GM10248 (cell line): ENCODE measurements at places on chromosomes 12 and 14.

- no peak for DNase-seq
These were observed 21.1 kb downstream of the BDKRB2 start for GRCh38 chr14:96225745-96226151.

DNA sequence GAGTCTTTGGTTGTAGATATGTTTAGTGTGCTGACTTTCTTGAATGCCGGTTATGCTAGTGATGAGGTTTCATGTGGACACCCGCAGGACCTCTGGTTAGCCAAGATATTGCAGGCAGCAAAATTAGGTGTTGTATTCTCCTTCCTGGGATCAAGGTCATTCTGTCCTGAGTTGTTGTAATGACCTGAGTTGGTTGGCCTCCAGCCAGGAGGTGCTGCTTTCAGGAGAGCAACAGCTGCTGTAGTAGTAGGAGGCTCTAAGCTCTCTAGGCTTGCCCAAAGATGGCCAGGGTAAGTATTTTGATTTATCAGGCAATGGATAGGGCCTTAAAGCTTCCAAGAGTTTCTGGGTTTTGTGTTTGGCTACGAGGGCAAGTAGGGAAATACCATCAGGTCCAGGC, 56.0 kb upstream of the BDKRB2 start:
- DNase-seq, result no peak

DNA sequence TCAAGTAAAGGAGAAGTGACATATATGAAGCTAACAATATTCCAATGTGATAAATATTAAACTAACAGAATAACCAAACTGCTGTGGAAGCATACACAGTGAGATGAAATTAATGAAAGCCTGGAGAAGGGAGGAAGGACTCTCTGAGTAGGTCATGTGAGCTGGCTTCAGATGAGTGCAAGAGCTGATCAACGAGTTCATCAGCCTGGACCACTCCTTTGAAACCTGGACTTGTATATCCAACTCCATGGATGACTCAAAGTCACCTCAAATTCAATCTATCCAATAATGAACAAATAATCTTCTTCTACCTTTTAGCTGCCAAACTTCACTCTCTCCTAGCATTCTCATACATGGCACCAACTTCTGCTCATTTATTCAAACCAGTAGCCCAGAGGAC, 246.1 kb downstream of the SSPN start:
- no peak for DNase-seq

DNA sequence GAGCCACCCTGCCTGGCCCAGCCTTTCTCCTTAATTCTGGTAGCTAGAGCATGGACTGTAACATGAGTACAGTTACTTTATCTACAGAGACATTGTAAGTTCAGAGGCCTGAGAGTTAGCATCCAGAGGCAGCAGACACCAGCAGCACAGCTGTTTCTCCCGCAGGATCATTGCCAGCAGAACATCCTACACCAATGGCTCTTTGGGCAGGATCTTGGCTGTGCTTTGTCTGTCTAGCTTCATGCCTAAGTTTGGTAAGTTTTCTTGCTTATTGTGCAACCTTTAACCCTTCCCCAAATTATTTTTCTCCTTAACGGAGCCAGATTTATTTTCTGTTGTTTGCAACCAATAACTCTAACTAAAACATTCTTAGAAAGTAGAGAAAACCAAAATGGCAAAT, 21.6 kb downstream of the C12orf71 start:
- DNase-seq, result no peak

DNA sequence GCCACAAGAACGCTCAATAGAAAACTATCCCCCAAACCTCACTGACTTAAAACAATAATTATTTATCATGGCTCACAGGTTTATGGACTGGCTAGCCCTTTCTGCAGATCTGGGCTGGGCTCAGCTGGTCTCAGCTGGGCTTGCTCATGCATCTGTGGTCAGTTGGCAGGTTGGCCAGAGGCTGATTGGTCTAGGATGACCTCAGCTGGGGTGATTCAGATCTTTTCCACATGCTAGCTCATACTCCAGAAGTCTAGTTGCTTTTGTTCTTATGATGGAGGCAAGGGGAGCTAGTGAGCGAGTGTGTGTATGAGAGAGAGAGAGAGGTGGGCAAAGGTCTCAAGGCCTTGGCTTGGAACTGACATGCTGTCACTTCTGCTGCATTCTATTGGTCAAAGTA, 181.2 kb upstream of the NRXN3 start:
- no peak for DNase-seq

GRCh38 chr12:122142857-122143256, 31.2 kb downstream of the IL31 start:
- no peak for DNase-seq

- DNase-seq, result no peak
These were observed 128.5 kb upstream of the ATF1 start for GRCh38 chr12:50635364-50635763.

DNA sequence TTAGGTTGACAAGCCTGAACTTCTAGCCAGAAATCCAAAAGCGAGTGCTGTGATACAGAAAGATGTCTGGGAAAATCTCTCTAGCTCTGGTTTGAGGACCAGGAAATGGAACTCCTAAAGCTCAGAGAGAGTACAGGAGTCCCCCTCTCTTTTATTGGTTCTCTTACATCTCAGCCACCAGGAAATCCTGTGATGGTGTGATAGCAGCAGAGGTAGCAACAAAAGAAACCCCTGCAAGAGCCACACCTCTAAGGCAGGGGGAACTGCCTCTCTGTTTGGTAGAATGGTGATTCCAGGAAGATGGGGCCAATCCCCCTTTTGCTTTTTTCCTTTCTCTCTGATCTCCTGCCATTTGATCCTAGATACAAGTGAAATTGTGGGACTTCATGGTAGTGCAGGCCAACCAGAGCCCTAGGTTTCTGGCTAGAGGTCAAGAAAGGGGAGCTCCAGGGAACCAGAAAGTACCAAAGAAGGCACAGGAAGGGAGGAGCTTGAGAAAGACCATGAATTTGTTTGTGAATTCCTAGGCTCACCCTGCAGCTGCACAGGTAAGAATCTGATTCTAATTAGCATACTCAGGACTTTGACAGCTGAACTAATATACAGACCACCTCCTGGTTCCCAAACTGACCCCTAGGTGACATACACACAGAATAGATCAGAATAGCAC, 88.5 kb downstream of the PAPLN start:
- DNase-seq, result no peak

GRCh38 chr12:19771858-19772257, 332.6 kb downstream of the AEBP2 start:
- no peak for DNase-seq

GRCh38 chr14:64387232-64387781, 846 bp upstream of the MTHFD1 start:
- DNase-seq, result no peak

- DNase-seq, result peak; percentile 70
These were observed 705.1 kb downstream of the MED13L start for GRCh38 chr12:115572440-115572839.

GRCh38 chr14:100389497-100390104, 66.5 kb downstream of the SLC25A47 start:
- DNase-seq, result no peak

DNA sequence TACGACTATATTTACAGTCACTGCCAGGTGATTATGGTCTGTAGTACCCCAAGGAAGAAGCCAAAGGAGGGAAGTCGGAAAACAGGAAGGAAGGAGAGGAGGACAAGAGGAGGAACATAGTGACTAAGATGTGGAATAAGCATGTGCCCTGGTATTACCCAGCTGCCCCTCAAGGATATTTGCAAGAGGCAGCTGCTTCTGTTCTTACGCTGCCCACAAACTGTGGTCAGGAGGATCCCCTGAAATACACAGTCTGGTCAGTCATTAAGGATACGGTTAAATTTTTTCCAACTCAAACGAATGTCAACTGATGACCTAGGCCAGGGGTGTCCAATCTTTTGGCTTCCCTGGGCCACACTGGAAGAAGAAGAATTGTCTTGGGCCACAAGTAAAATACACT, 126.5 kb downstream of the CMAS start:
- DNase-seq, result no peak
